Ecto neural progenitor cell (in vitro differentiated cells): ENCODE measurements at places on chromosomes 1 and 21.

- no peak for DNase-seq
Observed at GRCh38 chr1:10429868-10430215, 391 bp upstream of the CENPS start.

DNA sequence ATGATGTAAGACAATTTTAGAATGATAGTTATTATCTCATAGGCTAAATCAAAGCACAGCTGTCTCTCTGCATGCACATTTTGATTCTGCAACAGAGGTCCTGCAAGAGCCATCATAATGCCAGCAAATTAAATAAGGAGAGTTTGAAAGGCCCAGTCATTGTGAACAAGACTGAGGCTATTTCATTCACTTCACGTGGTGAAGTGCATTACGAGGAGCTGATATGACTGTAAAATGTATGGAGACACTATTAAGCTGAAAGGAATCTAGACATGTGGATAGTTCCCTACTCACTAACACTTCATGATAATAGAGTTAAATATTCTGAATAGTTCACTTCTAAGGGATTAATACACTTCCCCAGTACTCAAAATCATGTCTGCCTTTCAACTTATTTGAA, 299.0 kb downstream of the SMYD3 start:
- no peak for DNase-seq

GRCh38 chr1:78950826-78951225, 55.7 kb downstream of the ADGRL4 start:
- DNase-seq: no peak

- DNase-seq: no peak
Observed at GRCh38 chr1:59528900-59529299, 232.0 kb downstream of the FGGY start.

DNA sequence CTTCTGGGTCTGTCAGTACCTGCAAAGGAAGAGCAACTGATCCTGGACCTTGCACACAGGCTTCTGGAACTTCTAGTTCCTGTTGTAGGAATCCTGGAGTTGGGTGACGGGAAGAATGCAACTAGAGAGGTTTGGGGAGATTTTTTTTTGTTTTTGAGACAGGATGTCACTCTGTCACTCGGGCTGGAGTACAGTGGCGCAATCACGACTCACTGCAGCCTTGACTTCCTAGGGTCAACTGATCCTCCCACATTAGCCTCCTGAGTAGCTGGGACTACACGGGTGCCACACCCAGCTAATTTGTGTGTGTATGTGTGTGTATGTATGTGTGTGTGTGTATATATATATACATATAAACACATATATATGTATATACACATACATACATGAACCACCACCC, 18.8 kb downstream of the ENTREP3 start:
- no peak for DNase-seq

DNA sequence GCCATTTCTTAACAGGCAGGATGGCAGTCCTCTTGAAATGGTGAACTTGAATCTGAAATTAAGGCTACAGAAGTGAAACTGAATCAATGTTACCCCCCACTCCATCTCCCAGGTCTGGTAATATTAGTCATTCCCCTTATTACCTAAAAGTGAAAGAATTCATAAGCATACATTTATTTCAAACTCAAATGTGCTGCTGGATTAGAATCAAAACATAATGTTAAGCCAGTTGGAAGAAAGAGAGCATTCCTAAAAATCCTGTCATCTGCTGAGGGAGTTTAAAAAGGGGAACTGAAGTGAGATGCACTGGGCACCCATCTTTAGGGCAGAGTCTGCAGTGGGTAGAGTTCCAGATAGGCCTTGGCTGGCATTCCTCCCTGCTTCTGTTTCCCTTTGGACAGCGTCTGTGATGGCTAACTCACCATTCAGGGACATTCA, 17.4 kb downstream of the KIAA0319L start:
- DNase-seq: no peak

DNA sequence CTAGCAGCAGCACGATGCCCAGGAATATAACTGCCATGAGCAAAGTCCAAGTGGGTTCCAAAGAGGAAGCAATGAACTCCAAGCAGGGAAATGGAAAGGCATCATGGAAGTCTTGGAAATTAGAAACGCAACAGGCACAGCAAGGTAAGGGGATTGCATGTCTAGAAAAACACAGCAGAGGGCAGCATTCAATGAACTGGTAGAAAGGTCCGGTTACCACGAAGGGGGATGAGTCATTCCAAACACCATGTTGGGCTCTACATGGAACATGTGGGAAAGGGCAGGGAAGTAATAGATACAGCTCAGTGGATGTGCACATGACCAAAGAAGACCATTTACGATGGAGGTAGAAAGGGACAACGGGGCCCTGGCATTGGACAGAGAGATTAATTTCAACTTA, 36.4 kb downstream of the RXRG start:
- no peak for DNase-seq

DNA sequence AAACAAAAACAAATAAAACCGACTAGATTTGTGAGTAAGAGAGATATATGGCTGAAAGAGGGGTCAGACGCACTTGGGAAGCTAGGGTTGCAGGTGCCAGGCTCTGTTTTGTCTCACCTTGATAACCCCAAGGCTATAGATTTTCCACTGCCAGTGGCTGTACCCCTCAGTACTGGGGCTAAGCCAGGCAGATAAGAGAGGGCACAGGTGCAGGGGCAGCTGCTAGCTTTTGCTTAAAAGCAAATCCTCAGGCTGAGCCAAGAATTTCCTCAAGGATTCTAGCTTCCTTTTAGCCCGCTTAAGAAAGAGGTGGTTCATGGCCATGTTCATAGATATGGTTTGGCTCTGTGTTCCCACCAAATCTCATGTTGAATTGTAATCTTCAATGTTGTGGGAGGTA, 57.9 kb downstream of the OVGP1 start:
- no peak for DNase-seq

DNA sequence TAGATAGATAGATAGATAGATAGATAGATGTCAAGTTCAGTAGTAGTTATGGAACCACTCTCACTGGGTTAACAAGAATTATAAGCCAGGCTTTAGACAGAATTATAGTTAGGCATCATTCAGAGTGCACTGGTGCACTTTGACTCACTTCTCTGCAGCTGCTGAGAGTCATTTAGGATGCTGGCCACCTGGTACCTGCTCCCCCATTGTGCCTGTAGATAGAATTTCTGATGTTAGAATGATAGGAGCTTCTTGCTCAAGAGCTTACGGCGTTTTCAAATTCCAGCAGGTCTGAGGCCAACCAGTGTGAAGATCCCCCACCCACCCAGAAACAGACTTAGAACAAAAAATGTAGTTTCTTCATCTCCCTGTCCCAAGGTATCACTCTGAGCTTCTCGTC, 107.8 kb upstream of the HMCN1 start:
- no peak for DNase-seq
